ENCODE measurements at places on chromosomes 2 and 18.

DNA sequence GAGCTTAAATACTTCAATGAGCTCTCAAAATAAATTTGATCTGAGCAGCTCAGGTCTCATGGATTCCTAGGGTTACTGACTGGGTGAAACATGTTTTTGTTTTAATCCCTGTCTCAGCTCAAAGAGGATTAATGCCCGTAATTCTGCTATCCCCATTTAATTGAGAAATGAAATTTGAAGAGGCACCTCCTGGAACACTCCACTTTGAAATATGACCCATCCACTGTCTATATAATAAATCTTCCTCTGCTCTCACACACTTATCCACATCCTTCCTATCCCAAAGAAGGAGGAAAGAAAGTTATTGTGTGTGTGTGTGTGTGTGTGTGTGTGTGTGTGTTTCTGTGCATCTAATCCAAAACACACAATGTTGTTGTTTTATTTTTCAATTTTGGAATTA is 2082.4 kb upstream of the PIK3C3 start:
- DNase-seq = no peak

DNA sequence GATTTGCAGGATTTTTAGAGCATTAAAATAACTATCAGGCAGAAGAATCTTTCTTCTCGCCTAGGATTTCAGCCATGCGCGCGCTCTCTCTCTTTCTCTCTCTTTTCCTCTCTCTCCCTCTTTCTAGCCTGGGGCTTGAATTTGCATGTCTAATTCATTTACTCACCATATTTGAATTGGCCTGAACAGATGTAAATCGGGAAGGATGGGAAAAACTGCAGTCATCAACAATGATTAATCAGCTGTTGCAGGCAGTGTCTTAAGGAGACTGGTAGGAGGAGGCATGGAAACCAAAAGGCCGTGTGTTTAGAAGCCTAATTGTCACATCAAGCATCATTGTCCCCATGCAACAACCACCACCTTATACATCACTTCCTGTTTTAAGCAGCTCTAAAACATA is 137.0 kb downstream of the MEIS1 start:
- no peak for DNase-seq

GRCh38 chr2:240205348-240205747 is 64.9 kb upstream of the OTOS start:
- no peak for DNase-seq

GRCh38 chr18:12656938-12657683 is 796 bp downstream of the SPIRE1 start:
- peak; percentile 54 for DNase-seq

- DNase-seq = no peak
Measured at GRCh38 chr2:178450524-178450773, 526 bp downstream of the PRKRA start.

DNA sequence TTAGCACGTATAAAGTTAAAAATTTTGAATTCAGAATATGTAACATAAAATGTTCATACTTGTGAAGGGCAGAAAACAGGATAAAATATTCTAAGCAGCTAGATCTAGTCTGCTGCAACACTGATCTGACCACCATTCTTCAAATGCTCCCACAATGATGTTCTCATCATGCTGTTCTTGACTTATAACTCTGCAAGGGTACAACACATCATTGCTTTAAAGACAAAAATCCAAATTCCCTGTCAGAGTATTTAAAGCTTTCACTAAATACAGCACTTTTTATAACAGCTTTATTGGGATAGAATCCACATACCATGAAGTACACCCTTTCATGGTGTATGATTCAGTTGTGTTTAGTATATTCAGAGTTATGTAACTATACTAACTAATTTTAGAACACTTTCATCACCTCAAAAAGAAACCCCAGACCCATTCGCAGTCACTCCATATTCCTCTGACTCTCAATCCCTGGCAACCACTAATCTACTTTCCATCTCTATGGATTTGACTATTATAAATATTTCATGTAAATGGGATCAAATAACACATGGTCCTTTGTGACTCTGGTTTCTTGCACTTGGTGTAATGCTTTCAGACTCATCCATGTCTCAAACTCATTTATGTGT is 56.4 kb downstream of the MAP4K3 start:
- peak; percentile 24 for DNase-seq
